ENCODE measurements at places on chromosomes 12 and 14.

DNA sequence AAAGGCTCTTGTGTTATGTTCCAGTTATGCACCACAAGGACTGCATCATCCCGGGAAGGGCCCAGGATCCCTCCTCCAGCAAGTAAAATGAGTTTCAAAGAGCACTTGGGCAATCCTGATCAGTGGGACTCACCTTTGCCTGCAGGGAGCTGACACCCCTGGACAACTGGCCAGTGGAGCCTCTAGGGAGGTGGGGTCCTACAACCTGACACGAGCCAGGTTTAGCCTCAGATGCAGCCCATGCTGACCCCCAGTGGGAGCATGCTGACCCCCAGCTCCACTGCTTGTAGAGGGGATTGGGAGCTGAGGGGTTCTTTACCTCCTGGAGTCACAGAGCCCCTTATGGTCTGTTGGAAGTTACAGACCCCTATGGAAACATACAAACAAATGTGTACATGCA is 365.8 kb downstream of the CACNA1C start:
- no peak for DNase-seq

GRCh38 chr12:68270358-68270757 is 17.0 kb upstream of the IL22 start:
- no peak for DNase-seq

GRCh38 chr12:63400318-63400717 is 249.3 kb upstream of the AVPR1A start:
- DNase-seq, result no peak

DNA sequence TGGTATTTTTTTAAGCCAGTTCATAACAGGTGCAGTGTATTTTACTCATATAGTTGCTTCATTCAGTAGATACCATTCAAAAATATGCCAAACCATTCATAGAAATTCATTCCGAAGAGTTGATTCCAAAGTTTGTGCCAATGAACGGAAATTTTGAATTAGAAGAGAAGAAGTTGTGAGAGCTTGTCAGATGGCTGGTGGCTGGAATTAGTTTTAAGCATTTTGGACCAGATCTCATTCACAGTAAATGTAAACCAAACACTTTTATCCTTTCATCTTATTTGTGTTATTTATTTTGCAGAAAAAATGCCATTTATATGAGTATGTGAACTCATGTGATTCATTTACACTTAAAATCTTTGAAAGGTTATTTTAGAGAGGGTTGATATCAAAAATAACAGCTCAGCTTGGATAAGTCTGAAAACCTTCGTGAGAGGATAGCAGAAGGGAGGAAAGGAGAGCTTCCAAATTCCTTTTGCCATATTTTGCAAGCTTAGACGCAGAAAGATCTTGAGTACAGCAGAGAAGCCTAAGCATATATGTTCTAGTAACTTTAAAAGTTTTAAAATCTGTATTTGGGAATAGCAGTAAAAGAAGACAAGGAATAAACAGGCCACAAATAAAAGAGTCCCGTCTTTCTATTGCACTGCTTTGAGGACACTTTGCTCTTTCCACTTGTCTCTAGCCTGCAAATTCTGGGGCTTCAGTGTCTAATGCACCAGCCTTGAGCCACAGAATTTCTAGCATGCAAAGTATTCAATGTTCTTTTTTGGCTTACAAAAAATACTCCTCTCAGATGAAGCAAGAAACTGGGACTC is 253.6 kb upstream of the FLRT2 start:
- DNase-seq, result no peak

DNA sequence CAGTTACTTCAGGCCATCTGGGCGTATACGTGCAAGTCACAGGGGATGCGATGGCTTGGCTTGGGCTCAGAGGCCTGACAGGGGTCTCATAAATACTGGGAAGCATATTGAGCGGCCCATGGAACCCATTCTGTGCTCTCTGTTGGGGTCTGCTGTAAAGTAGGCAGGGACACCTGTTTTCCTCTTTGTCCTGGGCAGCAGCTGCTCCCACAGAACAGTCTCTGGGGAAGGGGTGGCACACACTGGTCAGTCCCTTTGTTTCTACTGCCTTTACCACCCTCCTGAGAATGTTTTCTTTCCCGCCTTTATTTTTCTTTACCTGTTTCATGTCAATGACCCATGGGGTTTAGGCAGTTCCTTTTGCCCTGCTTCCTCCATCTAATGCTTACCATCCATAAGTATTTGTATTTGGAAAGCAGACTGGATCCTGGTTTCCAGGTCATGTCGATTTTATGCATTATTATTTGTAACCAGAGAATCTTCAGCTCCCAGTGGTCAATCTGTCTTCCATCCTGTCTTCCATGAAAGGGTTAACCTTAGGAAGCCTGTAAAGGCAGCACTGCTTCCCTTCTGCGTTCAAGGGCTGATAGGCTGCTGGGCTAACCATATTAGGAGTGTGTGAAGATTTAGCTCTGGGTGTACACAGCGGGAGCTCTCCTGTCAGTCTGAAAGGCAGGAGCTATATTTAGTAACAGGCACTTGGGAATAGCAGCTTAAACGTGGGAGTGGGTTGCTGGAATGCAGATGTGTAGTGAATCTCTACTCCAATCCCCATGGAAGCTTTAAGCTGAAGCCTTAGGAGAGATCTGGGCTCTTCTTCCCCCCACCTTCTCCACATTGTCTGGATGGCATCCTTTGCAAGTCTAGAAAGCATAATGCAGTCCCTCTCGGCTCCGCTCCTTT is 124.0 kb downstream of the DYRK2 start:
- no peak for DNase-seq

- peak; percentile 34 for DNase-seq
These were observed 281.1 kb upstream of the AMIGO2 start for GRCh38 chr12:47360771-47361388.

- DNase-seq, result no peak
These were observed 78.5 kb downstream of the PPM1H start for GRCh38 chr12:62856454-62856853.

DNA sequence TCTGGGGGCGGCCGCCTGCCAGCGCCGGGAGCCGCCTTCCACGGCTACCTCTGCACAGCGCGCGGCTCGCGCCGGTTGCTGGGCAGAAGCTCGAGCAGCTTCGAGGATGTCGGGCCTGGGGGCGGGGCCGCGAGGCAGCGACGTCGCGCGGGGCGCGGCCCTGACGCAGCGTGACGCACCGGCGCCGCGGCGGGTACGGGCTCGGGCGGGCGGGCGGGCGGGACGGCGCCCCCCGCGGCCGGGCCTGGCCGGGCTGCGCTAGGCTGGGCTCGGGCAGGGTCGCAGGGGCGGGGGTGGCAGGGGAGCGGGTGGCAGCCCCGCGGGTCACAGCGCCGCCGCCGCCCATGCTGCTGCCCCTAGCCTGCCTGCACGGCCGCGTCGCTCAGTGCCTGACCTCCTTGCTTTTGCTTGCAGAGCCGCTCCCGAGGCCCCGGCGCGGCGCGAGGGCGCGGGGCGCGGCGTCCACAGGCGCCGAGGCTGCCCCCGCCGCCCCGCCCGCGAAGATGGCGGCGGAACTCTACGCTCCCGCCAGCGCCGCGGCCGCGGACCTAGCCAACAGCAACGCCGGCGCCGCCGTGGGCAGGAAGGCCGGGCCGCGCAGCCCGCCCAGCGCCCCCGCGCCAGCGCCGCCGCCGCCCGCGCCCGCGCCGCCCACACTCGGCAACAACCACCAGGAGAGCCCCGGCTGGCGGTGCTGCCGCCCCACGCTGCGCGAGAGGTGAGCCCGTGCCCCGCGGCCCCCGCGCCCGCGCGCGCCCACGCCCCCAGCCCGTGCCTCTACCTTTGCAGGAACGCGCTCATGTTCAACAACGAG is at the start of gene BTBD6:
TSS of gene BTBD6 (plus strand) at position 166 of the 814 bp plus-strand sequence. CDS start at position 345, 179 bp downstream.
- DNase-seq, result peak; percentile 83

DNA sequence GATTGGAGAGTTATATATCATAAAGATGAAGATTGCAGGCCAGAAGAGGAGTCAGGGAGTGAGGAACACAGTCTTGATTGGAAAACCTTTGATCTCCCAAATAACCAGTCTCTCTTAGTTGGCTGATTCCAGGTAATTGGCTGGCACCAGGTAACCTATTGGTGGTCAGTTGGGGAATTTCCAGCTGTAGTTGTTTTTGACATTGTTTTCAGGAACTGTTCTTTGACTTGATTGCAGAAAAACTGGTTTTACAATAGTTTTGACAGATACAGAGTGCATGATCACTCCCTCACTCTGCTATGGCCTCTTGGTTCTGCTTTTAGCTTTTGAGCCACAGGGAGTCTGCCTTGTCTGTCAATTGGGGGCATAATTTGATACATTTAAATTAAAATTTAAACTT is 71.6 kb downstream of the ZNF641 start:
- no peak for DNase-seq

DNA sequence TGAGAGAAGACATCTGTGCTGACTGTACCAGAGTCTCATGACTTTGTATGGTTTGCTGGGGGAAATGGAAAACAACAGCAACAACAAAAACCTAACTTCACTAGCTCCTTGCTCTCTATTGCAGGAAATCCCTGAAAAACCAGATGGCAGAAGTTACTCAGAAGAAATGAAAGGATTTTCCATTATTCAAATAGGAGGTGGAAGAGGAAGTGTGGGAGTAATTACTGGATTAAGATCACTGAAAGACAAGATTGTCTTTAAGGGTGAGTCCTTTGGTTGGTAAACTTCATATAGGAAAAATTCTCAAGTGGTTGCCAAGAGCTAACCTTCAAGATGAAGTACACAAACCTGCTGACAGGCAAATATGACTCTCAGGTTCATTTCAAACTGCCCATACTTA is 391.9 kb upstream of the ATP2B1 start:
- DNase-seq, result no peak

DNA sequence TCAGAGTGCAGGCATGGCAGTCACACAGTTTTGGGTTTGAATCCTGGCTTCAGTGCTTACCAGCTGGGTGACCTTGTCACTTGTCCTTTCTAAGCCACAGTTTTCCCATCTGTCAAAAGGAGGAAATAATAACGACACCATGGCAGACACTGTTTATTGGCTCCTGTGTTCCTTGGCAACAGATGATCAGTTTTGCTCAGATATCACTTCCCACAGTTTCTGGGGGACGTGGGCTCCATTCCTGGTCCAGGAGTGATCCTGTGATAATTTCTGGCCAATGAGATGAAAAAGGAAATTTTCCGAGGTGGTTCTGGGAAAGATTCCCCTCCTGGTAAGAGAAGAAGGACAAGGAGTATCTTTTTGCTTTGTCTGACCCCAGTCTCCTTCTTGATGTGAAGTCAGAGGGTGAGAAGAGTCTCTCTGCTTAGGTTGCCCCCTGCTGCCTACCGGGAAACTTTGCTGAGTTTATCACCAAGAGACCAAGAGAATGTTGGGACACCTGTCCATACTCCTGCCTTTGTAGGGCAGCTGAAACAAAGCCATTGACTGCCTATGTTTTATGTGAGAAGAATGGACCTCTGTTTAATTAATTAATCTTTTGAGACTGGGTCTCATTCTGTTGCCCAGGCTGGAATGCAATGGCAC is 178.9 kb upstream of the NRXN3 start:
- no peak for DNase-seq

GRCh38 chr12:54355104-54355815 is 9.0 kb downstream of the GPR84 start:
- no peak for DNase-seq

All from T-helper 1 cell (primary cell).